ENCODE measurements at places on chromosomes 1 and 21.
A peak's percentile ranks its signal among the peaks of the same experiment; 100 is the strongest.

DNA sequence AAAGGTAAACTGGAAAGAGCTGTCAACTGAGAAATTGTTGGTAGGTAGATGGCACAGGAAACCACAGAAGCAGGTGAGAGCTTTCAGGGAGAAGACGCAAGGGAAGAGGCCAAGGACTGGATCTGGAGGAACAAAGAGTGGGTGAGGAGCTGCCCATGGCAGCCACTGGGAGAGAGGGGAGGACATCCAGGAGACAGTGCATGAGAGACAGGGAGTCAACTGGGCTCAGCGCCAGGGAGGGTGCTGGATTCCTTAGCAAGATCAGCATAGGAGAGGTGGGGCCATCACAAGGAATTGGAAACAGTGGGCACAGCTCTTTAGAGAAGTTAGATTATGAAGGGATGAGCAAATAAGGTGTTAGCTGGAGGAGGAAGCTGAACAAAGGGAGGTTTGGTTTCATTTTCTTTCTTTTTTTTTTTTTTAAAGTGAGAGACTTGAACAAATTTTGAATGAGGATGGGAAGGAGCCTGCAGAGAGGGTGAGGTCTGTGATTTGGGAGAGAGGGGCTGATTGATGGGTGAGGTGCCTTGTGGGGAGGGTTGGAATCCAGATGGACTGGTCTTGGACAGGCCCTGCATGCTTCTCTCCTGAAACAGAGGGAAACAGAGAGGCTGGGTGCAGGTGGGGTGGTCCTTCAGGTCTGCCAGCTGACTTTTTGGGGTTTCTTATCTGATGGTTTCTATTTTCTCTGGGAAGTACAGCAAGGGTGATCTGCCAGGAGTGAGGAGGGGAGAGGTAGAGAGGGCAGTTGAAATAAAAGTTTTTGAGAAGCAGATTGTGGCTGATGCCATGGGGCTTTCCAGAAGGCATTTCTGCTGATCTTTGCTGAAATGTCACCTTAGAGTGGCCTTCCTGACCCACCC lies 5.4 kb downstream of the CYP4B1 start:
- DNase-seq: no peak

GRCh38 chr1:65330822-65331221 lies 21.5 kb downstream of the DNAJC6 start:
- DNase-seq: no peak

GRCh38 chr1:3910857-3911845 lies 11.1 kb upstream of the C1orf174 start:
- DNase-seq: peak; percentile 50

DNA sequence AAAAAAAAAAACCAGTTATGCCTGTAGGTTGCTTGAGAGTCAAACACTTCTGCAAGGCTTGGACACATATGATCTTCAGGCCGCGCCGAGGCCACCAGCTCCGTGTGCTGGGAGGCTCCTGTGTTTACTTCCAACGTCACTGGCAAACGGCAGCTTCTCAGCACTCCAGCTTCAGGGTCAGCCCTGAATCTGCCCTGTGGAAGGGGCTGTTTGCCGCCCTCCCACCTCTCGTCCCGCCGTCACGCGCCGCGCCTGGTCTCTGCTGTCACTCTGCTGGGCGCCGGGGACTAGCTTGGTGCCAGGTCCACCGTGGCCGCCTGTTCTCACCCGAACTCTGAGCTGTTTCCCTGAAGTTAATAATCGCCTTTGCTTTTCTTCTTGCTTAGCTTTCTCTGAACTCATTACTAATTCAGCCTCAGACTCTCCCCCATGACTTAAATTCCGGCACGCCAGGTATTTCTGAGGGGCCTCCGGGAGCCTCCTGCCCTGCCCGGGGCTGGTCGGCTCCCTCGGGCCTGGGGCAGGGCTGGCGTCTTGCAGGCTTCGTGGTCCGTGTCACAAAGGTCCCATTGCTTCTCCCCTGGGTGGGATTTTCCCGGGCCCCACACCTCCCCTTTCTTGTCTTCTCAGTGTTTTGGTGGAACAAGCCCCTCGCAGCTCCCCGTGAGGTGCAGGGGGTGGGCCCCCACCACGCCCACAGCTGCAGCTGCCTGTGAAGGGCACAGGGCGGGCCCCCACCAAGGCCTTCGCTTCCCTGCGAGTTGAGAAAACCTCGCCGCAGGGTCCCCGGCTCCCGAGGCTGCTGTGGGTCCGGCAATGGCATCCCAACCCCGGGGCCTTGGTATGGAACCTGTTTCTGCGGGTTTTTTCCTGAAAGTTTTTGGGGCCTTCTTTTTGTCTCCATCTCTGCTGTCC lies 14.6 kb upstream of the C1orf159 start:
- no peak for DNase-seq

- DNase-seq: peak; percentile 63
These were observed 116.6 kb upstream of the HIVEP3 start for GRCh38 chr1:42035205-42035829.

GRCh38 chr1:23927097-23927496 lies 13.9 kb upstream of the CNR2 start:
- DNase-seq: no peak

- no peak for DNase-seq
These were observed 46.6 kb upstream of the ATP1A1 start for GRCh38 chr1:116326486-116326885.

DNA sequence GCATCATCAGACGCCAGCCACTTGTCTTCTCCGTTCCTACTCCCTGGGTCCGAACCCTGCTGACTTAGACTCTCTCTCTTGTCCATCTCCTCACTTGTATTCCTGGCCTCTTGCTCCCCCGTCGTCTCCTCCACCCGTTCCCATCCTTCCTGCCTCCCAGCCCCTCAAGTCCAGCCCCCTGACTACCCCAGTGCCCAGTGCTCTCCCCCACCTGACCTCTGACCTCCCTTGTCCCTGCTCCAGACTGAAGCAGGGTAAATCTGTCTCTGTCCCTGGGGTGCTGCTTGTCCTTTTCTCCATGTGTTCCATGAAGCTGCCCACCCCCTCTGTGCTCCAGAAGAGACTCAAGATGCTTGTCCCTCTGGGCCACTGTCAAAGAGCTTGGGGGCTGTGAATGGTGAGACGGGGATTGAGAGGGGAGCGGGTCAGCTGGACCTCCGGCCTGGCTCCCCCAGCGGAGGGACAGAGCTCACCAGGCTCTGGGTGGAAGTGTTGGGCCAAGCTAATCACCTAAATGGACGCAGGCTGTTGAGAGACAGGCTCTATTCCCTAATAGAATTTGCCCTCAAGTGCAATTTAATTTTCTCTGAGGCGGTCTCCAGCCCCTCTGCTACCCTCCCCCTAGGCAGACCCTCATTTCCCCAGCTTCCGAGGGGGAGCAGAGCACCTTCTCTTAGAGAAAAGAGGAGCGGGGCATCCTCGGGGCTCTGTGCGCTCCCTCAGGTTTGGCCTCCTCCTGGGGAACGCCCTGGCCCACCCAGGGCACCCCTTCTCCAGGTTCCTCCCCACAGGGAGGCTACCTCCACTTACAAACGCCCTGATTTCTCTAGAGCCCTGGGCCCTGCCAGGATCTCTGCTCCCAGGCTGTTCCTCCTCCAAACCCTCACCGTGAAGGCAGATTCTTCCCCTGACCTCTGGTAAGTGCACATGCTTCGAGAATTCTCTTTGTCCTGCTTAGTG lies 11.0 kb upstream of the LHX4 start:
- DNase-seq: no peak

DNA sequence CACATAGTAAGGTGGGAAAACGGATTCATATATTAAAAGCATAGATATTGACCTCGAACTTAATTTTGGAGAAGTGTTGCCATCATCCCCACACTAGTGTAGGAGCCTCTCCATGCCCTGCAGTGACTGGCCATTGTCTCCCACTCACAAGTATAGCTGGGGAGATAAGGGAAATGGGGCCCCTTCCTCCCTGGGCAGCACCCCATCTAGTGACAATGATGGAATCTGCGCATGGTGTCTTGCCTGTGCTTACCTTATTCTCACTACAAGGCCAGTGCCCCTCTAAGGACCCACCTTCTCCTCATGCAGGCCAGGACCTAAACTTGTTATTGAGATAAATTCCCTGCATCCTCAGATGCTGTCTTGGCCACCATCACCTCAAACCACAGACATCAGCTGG lies 374.9 kb downstream of the NTNG1 start:
- no peak for DNase-seq

GRCh38 chr21:31557421-31558188 lies 101.9 kb upstream of the SOD1 start:
- no peak for DNase-seq
